Caco-2 (cell line): ENCODE measurements at places on chromosomes 12 and 14.

DNA sequence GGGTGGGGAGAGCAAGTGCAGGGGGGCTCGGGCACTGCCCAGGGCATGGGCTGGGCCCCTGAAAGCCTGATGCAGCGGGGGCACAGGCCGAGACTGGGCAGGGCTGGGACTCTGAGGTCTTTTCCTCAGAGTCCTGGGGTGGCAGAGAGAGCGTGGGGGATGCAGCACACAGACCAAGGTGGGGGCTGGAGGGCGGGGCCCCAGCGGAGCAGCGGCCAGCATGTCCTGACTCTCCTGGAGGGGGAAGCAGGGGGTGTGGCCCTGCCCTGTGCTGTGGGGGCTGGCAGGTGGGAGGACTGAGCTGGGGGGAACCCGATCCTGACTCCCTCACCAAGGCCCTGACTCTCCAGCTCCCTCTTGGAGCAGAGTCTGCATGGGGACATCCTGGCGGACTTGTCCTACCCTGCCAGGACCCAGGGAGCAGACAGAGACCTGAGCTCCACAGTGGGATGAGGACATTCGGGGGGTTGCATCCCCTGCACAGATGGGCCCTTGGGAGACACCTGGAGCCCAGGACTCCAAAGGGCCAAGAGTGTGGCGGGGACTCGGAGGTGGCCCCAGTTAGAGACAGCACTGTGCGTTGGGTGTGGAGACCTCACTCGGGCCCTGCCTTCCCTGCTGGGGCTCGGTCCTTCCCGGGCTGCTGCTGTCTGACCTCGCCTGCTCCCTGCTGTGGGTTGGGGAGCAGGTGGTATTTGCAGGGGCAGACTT lies 326.1 kb downstream of the TMEM121 start:
- DNase-seq, result peak; percentile 27

DNA sequence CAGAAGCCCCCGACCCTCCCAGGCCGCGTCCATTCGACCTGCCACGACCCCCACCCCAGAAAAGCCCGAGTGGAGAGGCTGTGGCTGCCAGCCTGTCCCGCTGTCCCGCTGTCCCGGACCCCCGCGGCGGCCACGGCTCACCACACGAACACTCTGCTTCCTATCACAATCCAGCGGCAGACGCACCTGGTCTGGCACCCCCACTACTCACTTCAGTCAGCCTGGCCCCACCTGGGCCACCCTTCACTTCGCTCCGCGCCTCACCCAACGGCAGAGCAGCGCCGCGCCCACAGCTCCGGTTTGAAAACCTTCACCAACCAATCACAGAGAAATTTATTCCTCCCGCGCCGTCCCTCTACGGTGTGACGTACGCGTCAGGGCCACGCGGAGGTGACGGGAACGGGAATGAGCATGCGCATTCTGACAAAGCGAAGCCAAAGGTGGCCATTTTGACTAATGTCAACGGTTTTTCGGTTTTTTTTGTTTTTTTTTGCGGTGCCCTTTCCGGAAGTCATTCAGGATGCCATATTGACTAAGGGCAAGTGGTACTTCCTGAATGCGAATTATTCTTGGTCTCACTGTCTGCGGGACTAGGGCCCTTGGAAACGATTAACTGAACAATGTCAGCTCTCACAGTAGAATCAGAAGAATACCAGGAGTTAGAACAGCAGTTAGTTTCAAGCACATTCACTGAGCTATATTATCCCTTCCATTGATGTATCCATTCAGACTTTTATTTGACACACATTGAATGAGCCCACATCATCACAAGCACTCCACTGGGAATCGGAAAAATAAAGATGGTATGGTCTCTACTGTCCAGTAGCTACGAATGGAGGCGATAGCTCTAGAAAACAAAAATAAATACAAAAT lies at the start of gene RACGAP1:
Gene RACGAP1, minus strand, starts transcription at position 308 of the 873 bp plus-strand sequence. CDS start 8,779 bp downstream, outside the sequence.
- DNase-seq, result peak; percentile 99

- no peak for DNase-seq
These were observed 111.2 kb downstream of the ST8SIA1 start for GRCh38 chr12:22223356-22223755.

- no peak for DNase-seq
These were observed 48.4 kb upstream of the FOS start for GRCh38 chr14:75230140-75230792.

- DNase-seq, result no peak
These were observed 63.9 kb downstream of the FUT8 start for GRCh38 chr14:65476273-65476941.

DNA sequence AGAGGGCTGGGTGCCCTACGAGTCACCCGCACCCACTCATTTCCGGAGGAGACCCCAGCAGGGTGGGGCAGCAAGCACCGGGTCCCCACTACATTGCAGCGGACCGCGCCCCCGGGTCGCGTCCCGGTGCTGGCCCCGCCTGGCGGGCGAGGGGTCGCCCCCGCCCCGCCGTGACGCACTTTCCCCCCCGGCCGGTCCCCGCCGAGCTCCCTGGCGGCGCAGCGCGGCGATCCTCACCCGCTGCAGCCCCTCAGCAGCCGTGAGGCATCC lies 106.1 kb downstream of the PRICKLE1 start:
- DNase-seq, result no peak

DNA sequence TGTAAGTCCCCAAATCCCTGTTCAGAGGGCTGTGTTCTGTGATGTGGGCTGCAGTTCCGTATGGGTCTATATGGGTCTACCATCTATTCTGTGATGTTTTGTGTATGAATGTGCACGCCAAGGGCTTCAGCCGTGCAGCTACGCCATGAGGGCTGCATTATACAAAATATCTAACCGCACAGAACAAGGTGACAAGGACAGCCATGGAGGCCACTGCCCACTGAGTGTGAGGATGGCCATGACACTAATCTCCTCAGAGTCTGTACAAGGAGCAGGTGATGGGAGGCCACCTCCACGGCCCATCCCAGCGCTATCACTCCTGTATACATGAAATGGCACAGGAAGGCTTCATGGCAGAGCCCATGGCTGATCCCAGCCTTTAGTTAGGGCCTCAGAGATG lies 102.0 kb downstream of the DICER1 start:
- no peak for DNase-seq

DNA sequence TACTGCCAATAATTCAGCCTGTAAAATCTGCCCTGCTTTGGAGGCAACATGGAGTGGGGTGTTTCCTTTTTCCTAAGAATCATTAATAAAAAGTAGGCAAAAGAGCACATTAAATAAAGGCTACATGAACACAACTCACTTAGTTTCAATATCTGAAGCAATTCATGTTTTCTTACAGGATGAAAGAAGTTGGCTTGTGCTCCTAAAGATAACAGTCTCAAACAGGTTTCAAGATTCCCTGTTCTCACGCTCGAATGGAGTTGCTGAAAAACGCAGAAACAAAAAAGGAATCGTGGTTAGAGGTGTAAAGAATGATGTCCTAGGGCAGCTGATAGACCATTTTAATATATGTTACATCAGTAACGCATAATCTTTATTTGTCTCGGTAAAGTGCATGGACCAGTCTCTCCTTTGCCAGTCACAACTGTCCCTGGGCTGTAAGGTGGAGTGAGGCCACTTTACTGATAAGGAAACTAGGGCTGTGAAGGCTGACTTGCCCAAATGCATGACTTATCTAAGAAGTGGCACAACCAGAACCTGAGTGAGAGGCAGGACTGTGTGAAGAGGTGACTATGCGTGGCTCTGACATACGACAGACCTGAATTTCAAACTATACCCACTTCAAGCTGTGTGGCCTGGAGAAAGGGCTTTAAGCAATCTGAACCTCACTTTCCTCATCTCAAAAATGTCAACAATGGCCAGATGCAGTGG lies 12.6 kb downstream of the GIT2 start:
- DNase-seq, result no peak

DNA sequence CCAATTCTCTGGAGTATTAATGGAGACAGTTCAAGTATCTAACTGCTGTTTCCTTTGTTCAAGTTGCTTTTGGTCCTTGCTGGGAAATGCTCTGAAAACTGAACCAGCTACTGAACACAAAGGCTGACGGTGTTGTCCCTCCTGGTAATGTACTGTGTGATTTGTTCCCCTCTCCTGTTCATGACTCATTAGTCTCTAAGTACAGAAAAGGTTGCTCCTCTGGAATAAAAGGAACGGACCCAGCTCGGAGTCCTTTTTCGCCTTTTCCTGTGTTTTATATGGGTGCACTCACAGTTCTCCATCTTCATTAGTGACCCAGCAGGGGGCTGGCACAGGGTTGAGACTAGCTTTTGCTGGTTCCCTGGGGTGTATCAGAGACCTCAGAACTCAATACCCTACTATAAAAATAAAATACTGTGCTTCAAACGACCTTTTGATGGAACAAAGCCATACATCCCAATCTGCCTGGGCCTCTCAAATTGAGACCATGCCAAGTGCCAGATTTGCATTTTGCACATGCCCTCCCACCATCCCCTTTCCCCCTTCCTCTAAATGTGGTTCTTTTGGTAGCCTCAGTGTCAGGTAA lies 269.7 kb downstream of the RAD51B start:
- DNase-seq, result no peak

- DNase-seq, result no peak
These were observed 509.1 kb downstream of the PCNX1 start for GRCh38 chr14:71416392-71416791.

GRCh38 chr12:121831571-121832245 lies 27.0 kb downstream of the HPD start:
- no peak for DNase-seq

DNA sequence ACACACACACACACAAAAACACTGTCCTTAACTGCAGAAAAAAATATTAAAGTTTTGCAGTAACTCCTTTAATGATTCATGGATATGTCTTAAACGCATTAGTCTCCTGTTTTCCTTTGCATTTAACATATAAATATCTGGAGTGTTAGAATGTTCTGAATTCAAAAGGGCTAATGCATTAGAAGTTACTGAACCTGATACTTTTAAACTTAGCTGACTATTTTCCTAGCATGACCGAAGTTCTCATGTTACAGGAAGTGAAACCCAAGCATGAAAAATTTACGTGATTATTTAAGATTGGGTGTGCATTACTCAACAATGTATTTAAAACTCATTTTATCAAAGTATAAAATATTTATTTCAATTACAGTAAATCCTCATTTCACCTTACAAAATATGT lies 791.2 kb downstream of the FLRT2 start:
- DNase-seq, result no peak

GRCh38 chr12:19167708-19168107 lies 38.2 kb downstream of the PLEKHA5 start:
- DNase-seq, result no peak

GRCh38 chr14:72812292-72812851 lies 81.5 kb downstream of the DPF3 start:
- no peak for DNase-seq
